ENCODE measurements at places on chromosomes 6 and 20. TPM values are rescaled to one million over a fixed set of nuclear protein-coding genes. Genes with fewer than 3 reads are reported as not detected.

B3GAT2 gene
- total RNA-seq: not detected

DNA sequence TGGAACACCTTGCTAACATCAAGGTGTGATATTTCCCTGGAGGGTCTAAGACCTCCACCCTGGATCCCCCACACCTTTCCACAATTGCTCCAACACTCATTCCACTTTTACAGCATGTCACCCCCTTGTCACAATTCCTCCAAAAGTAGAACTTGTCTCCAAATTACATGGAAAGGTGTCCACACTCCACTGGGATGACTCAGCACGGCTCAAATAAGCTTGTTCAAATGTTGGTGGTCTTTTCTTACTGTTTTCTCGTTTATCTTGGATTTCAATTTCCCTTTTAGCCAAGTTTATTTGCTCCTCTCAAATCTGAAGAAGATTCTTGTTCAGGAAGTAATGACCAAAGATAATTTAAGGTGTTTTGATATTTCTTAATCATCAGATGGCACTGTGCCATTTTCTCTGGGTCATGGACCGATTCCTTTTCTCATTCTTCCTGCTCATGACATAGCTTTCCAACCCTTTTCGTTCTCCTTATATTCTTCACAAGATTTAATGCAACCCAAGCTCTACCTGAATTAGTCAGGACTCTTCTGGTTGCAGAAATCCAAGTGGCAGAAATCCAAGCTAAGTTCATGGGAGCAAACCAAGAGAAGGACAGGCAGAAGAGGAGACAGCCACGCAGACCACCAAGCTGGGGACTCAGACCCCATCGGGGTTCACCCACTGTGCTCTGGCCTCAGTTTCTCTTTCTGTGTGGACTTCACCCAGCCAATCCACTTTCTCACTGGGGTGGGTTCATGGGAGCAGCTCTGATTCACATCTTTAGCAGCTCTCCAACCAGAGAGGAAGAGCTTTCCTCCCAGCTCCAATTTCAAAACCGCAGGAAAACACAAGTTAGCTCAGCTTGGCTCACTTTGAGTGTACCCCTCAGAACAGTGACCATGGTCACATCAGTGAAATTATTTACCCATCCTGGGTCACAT, 110.5 kb upstream of the CDYL start:
- H3K4me1 ChIP-seq: no peaks in the 10 kb centered on the region
- no peak overlapping the region for H3K27ac ChIP-seq
- H3K4me3 ChIP-seq: no peak overlapping the region

LRFN2 gene
- total RNA-seq: not detected

TCEA2 gene
- total RNA-seq: 54.4 TPM

TRDN gene
- total RNA-seq: not detected
